ENCODE measurements at places on chromosomes 6 and 20. TPM values are rescaled to one million over a fixed set of nuclear protein-coding genes. Genes with fewer than 3 reads are reported as not detected.

GRCh38 chr6:135451617-135452190 lies 45.8 kb downstream of the AHI1 start:
- no peak for DNase-seq

DNA sequence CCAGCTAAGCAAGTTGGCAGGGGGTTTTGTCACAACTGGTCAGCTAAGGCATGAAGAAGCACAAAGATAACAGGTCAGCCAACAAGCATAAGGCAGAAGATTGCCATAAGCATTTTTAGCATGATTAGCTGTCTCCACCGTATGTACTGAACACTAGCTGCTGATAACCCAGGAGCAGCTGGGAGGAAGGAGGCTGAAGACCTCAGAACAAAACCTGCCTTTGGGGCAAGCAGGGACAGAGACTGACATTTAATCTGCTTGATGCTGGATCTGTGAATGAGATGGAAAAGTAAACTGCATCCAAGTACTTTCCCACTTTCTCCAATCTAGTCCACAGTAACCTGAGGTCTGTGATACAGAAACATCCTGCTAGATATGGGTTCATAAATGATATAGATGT lies 353.0 kb upstream of the MAP3K7 start:
- no peak for DNase-seq

GRCh38 chr6:76862936-76863335 lies 600.4 kb downstream of the HTR1B start:
- no peak for DNase-seq

DNA sequence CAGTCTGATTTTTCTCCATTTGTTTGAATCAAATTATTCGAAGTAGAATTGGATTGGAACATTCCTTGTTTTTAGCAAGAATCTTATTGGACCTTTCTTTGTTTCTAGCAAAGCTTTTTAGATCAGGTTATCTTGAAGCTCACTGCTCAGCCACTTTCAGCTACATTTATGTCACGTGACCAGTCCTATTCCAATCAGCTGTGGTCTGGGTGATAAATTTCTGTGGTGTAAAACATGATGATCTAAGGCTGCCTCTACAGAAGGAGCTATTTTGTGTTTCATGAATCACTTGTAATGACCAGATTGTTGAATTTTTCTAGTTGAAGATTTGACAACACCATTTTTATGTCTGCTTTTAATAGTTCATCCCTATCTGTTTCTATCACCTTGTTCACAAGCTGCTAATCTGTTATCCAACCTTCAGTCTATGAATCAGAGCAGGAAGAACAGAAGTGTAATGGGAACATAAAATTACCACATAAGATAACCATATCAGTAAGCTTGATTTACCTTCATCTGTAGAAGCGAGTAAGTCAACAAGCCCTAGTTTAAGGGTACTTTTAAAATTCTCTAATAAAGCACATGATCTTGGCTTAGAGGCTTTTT lies 101.0 kb upstream of the MAP3K7 start:
- no peak for DNase-seq

ZNF831 gene
- 0.17 TPM for total RNA-seq

- no peak for DNase-seq
Observed at GRCh38 chr20:24837781-24838450, 111.2 kb upstream of the CST7 start.

All from left ventricle myocardium superior (tissue), 1 donor.